ENCODE measurements at places on chromosomes 2 and 18. TPM values are rescaled to one million over a fixed set of nuclear protein-coding genes. Genes with fewer than 3 reads are reported as not detected.

GRCh38 chr2:85551698-85552678 lies 9.3 kb downstream of the GGCX start:
- peak; percentile 87 for DNase-seq

DNA sequence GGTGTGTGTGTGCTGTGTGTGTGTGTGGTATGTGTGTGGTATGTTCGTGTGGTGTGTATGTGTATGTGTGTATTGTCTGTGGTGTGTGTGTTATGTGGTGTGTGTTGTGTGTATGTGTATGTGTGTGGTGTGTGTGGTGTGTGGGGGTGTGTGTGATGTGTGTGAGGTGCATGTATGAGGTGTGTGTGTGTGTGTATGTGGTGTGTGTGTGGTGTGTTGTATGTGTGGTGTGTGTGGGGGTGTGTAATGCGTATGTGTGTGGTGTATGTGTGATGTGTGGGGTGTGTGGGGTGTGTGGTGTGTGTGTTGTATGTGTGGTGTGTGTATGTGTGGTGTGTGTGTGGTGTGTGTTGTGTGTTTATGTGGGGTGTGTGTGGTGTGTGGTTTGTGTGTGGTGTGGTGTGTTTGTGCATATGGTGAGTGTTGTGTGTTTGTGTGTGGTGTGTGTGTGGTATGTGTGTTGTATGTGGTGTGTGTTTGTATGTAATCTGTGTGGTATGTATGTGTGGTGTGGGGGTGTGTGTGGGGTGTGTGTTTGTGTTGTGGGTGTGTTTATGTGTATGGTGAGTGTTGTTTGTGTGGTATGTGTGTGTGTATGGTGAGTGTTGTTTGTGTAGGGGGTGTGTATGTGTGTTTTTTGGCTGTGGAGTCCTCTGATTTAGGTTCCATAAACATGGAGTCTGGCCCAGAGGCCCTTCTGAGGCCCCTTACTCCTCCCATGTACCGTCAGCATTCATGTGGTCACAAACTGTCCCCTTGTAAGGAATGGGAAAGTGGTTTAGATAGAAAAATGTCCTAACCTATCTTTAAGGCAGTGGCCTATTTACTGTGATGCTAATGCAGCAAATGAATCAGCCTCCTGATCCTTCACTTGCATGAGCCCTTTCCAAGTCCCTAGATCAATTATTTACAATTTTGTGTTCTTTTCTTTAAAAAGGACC lies 116.0 kb downstream of the ALPK2 start:
- DNase-seq: no peak

DNA sequence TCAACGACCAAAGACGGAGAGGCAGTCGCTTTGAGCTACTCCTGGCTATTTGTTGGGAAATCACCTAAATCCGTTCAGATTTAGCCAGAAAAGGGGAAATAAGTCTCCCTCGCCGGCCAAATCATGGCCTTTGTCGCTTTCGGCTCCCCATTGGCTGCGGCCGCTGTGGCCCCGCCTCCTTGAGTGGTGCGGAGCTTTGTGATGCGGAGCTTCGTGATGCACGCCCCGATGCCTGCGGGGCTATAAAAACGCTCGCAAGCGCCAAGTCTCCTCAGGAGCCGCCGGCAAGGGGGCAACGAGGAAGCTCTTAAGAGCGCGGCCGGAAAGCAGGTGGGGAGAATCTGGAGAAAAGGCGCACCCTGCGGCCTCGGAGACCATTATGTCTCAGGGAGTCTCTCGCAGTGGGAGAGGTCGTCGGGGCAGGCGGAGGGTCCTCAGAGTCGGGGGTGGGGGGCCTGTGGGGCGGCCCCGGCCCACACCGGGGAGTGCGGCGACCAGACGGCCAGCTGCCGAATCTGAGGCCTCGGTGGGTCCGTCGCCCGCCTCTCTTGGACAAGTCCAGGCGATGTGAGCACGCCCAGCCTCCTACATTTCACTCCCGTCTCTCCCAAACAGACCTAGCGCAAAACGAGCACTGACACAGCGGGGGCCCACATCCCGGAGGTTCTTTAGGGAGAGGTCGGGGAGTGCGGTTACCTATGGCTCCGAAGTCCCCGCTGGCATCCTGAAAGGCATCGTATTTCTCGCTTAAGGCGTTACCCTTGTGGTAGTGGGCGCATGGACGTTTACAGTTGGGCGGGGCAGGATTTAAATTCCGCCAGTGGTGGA lies at the start of gene CABYR:
CABYR (plus strand) TSS at position 274 of the 828 bp plus-strand sequence. CDS start 4,053 bp downstream, outside the sequence.
- peak; percentile 77 for DNase-seq

The ASB18 gene
- total RNA-seq: not detected

Data from neural crest cell (in vitro differentiated cells).